ENCODE measurements at places on chromosomes 11 and 22.
A peak's percentile ranks its signal among the peaks of the same experiment; 100 is the strongest.

DNA sequence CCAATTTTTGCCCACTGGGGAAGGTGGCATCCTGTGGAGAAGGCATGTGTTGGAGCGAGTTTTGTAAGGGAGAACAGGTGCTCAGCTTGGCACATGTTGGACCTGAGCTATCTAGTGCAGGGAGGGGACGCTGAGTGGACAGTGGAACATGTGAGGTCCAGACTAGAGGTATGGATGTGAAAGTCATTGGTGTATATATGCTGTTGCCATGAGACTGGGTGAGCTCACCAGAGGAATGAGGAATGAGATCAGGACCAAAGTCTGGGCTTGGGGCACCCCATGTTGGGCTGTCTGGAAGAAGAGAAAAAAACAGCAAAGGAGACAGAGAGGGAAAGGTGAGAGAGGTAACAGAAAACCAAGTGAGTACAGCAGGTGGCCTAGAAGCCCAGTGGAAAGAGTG lies 12.3 kb upstream of the SYT7 start:
- DNase-seq, result no peak

DNA sequence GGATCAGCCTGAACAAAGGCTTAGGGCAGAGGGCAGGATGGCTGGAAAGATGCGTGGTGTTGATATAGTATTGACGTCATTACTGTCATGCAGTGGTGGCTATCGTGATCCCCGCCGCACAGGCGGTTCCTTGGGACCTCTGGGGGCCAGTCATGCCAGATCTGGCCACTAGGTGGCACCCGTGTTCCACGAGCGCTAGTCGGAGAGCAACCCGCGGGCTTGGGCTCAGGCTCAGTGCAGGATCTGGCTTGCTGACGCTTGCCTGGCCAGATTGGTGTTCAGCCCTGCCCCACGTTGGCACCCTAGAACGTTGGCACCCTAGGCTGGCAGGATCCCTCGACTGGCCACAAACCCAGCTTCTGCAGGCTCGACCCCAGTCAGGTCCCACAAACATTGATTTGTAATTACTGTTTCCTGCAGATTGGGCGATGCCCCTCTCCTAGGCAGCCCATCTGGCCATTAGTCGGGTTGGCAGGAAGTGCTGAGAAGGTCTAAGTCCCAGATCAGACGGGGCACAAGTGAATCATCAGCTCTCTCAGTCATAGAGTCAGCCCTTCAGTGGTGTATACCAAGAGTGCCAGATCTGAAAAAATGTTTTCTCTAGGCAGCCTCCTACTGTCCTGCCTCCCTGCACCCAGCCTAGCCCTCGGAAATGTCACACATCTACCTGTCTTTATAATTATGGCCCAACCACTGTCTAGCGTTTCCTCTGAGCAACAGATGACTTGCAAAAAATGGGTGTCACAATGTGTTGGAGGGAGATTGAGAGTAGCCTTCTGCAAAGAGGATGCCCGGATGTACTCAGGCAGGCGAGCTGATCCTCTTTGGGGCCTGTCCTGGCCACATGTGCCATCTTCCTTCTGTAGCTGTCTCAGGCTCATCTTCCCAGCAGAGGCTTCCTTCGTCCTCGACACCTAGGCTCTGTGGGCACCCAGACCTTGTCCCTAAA lies 315.3 kb downstream of the TMEM135 start:
- DNase-seq, result peak; percentile 60

GRCh38 chr22:31148953-31149627 lies 8.8 kb upstream of the PLA2G3 start:
- DNase-seq, result peak; percentile 76

- DNase-seq, result peak; percentile 77
Observed at GRCh38 chr11:22539821-22540256, 85.8 kb downstream of the FANCF start.

DNA sequence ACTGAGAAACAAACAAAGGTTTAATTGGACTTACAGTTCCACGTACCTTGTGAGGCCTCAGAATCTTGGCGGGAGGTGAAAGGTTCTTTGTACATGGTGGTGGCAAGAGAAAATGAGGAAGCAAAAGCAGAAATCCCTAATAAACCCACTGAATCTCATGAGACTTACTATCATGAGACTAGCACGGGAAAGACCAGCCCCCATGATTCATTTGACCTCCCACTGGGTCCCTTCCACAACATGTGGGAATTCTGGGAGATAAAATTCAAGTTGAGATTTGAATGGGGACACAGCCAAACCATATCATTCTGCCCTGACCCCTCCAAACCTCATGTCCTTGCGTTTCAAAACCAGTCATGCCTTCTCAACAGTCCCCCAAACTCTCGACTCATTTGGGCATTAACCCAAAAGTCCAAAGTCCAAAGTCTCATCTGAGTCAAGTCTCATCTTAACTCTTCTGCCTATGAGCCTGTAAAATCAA lies 617.4 kb downstream of the CNTN5 start:
- no peak for DNase-seq

DNA sequence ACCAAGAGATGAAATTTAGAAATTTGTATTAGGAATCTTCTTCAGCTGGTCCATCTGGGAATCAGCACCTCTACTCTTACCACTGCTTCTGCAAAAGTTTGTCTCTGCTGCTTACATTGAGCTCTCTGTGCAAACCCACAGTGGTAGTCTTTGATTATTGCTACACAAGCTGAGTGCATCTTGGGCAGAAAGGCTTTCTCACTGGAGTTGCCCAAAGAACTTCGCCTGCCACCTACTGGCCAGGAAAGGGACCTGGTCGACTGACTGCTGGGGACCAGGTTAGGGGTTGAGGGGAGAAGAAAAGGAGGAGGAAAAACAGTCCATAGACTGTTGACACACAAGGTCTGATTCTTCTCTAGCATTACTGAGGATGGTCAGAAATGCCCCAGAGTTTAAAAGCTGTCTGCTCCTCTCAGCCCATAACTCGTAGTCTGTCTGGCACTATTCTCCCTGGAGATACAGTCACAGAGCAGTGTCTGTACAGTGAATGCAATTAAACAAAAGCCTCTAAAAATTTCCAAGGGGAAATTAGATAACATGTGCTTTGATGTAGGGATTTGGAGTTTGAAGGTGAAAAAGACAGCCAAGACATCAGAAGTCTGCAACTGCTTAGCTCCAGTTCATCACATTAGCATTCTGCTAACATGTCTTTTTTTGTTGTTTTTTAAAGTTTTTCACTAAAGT lies 215.0 kb upstream of the CTSC start:
- no peak for DNase-seq

- peak; percentile 51 for DNase-seq
Observed at GRCh38 chr22:27107824-27108223, 450.4 kb downstream of the MIAT start.

GRCh38 chr22:35307892-35308291 lies 8.2 kb downstream of the TOM1 start:
- no peak for DNase-seq

GRCh38 chr11:117200813-117201657 lies 1.9 kb downstream of the TAGLN start:
- no peak for DNase-seq

DNA sequence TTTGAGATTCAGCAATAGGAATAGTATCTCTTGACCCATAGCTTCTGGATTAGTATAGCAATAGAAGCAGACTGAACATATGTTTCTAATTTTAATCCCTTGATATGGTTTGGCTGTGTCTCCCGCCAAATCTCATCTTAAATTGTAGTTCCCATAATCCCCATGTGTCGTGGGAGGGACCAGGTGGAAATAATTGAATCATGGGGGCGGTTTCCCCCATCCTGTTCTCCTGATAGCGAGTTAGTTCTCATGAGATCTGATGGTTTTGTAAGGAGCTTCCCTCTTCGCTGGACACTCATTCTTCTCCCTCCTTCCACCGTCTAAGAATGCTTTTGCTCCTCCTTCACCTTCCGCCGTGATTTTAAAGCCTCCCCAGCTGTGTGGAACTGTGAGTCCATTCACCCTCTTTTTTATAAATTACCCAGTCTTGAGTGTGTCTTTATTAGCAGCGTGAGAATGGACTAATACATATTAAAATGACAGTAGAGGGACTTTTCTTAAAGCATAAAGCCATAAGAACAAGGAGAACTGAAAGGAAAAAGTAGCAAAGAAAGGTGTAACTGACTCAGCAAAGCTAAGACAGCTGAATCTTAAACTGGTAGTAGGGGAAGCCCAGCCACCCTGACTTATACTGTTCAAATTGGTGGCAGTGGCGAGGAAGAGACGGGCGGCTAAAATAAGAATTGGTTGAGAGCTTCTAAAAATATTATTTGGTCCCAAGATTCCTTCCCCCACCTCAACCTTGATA lies 20.3 kb upstream of the SLN start:
- DNase-seq, result no peak

- DNase-seq, result no peak
Observed at GRCh38 chr22:38083931-38084631, at the start of gene SLC16A8. Gene SLC16A8, minus strand, starts transcription at chr22:38084184. Its CDS starts 1,311 bp downstream, at chr22:38082873.

GRCh38 chr11:93403930-93404329 lies 73.4 kb downstream of the DEUP1 start:
- DNase-seq, result no peak

DNA sequence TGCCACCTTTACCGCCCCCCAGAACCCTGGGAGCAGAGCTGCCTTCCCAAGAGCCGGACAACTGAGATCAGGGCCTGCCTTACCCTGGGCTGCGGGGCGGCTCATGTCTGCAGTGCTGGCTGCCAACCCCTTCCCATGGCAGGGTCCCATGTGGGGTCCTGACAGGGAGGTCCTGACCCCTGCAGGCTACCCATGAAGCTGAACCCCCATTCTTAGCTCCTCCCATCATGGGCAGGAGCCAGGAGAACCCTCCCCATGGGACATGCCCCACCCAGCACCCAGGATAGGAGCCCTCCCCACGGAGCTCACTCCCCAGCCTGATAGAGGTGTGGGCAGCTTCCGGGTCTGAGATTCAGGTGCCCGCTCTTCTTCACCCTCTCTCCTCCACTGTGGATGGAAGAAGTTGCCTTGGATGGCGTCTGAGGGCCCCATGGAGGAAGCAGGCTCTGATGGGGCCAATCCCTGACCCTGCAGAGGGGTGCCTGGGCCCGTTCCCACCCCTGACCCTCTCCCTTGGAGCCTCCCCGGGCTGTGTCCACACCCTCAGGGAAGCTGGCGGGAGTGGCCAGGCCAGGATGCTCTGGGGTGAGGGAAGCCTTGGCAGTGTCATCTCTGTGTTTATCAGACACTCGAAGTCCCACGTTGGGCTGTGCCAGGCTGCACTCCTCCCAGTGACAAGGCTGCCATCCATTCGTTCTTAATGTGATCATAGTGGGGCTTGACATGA lies 1508.2 kb downstream of the BRD1 start:
- DNase-seq, result no peak

- no peak for DNase-seq
Observed at GRCh38 chr11:71189768-71190315, 62.5 kb downstream of the SHANK2 start.

- no peak for DNase-seq
Observed at GRCh38 chr11:26632691-26633159, 60.7 kb upstream of the MUC15 start.

GRCh38 chr11:95611827-95612226 lies 177.8 kb downstream of the FAM76B start:
- DNase-seq, result no peak

GRCh38 chr22:39518996-39519680 lies 1.2 kb upstream of the ATF4 start:
- DNase-seq, result no peak

DNA sequence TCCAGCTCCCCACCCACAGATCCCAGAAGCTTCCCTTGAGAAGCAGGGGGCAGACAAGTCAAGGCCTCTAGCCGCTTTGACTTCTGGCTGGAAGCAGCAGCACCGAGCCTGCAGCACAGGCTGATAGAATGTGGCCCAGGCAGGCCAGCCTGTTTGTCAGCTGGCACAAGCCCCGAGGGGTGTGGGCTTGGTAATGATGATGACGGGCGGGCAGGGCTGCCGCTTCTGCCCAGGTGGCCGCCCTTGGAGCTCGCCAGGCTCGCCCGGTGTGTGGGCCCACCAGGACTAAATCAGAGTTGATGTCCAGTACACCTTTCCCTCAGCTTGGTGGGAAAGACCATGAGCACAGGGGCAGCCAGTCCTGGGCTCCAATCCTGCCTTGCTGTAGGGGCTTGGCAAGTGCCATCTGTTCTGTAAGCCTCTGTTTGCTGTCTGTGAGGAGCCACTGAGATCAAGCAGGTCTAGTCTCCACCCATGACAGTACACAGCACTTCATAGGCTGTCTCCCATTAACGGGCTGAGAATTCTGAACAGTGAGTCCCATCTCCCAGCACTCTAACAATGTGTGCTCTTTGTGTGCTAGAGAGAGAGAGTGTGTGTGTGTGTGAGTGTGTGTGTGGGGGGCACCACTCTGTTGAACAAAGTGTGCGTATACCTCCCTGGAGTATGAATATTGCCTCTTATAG lies 26.8 kb downstream of the MICAL2 start:
- peak; percentile 80 for DNase-seq

DNA sequence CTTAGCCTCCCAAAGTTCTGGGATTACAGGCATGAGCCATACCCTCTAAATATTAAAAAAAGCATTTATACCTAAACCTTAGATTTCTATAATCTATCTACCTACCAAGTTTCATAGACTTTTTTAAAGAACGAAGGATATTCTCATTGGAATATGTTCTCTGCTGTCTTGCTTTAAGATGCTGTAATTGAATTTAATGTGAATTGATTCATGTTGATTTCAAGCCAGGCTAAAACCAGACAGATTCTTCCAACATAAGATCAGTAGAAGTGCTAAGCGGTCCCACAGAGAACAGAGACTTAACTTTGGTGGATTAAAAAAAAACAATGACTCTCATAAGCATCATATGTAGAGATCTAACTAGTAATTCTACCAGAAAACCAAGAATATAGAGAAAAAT lies 14.2 kb downstream of the KREMEN1 start:
- DNase-seq, result no peak

DNA sequence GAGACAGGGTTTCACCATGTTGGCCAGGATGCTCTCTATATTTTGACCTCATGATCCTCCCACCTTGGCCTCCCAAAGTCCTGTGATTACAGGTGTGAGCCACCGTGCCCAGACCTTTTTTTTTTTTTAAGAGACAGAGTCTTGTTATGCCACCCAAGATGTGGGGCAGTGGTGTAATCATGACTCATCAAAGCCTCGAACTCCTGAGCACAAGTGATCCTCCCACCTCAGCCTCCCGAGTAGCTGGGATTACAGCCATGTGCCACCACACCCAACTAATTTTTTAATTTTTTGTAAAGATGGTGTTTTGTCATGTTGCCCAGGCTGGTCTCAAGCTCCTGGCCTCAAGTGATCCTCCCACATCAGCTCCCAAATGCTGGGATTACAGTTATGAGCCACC lies 37.9 kb downstream of the IZUMO1R start:
- no peak for DNase-seq

GRCh38 chr11:83042964-83043711 lies 28.6 kb downstream of the RAB30 start:
- DNase-seq, result no peak

DNA sequence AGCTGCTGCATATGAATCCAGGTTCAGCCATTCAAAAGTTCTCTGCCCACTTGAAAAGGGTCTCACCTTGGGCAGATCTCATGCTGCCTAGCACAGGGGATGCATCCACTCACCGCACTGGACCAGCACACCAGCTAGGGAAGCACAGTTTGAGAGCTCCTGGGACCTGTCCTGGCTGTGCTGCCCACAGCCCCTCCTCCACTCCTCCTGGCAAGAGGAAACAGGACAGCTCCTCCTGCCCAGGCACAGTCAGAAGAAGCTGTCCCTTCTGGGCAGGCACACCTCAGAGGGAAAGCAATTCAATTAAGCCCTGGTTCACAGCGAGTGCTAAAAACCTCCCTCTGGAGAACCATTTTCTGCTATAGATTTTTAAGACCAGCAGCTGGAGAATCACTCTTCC lies 146.7 kb downstream of the ST3GAL4 start:
- no peak for DNase-seq
